ENCODE measurements at places on chromosomes 11 and 22.

DNA sequence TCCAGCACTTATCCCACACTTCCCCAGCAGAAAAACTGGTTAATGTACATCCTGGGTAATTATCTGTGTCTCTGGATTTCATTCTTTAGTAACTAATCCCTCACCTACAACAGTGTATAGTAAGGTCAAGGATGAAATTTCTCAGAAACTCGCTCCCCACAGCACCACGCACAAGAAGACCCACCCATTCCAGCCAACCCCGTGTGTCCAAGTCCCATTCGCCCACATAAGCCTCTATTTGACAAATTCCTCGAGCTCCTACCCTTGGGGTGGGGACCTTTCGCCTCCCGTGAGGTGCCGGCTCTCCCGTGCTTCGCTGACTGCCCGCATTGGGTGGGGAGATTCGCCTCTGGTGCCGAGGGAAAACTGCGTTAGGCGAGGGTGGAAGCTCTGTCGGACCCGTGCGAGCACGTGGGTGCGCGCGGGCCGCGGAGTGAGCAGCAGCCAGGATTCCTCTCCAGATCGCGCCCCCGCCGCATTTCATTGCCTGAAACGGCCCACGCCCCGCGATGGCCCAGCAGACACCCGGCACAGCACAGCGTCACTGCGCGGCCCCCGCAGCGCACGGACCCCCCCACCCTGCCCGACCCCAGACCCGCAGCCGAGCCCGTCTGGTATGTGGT, 866 bp downstream of the EXPH5 start:
- no peak for DNase-seq

GRCh38 chr11:122343210-122343609, 227.2 kb upstream of the BLID start:
- peak; percentile 75 for DNase-seq

DNA sequence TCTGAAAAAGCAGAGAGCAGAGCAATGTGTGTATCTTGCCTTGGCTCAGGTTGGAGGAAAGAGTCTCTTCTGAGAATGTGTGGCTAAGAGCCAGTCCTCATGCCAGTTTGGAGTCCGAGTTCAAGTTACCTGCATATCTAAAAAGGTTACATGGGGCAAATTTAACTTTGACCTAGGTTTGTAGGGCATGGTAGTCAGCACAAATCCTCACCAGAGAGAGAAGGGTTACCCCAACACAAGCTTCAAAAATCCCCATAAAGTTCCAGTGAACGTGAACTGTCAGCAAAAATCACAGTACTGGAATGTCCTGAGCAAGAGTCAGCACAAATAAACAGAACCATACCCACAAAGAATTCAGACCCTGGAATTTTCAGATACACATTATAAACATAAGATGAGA, 13.8 kb downstream of the SDHD start:
- DNase-seq: no peak

- DNase-seq: no peak
Observed at GRCh38 chr11:9351321-9351881, 33.1 kb upstream of the IPO7 start.

DNA sequence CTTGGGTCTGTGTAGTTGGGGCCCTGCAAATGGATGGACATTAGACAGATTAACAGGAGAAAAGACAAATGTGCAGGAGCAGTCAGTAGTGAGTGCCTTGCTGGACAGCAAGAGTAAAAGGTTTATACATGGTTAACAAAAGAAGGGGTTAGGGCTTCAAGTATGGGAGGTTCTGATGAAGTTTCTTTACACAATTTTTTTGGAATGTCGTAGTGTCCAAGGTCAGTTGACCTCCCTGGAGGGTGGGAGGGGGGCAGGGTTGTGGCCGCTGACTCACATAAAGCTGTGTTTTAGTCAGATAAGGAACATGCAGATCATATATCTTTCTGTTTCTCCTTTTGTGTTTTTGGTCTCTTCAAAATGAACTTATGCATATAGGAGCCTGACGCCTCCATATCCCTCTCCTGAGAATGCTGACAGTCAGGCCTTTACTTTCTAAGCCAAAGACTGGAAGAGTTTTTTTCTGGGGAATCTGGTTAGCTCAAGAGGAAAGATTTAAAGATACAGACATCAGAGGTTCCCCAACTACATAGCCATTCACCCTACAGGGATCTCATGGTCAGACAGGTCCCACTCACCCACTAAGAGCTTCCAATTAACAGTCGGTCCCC, 134.3 kb downstream of the NECTIN1 start:
- no peak for DNase-seq

- DNase-seq: no peak
Observed at GRCh38 chr11:126115816-126116331, 53.2 kb upstream of the CDON start.

DNA sequence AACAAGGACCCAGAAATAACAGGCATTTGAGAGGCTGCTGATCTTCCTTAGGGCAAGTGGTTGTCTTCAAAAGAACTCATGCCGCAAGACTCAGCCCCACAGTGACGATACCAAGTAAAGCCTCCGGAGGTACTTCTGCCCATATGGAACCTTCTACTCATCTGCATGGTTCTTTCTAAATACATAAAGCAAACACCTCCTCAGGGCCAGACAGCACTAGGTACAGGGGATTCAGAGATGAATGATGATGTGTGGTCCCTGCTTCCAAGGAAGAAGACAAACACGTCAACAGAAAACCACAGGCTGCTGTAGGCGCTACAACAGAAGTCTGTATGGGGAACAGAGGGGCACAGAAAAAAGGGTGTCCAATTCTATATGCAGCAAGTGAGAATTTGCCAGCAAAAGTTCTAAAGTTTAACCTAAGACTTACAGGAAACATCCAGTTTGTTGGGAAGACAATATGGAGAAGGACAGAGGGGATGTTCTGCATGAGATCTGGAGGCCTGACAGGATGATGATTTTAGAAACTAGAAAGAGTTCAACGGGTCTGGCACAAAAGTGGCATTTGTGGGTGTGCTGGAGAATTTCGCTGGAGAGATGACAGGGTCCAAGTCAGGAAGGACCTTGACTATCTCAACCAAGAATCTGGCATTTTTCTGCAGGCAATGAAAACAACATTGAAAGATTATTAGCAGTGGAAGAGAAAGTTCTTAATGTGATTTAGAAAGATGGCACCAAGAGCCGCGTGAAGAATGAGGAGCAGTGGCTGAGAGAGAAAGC, 23.7 kb downstream of the JAML start:
- DNase-seq: no peak

DNA sequence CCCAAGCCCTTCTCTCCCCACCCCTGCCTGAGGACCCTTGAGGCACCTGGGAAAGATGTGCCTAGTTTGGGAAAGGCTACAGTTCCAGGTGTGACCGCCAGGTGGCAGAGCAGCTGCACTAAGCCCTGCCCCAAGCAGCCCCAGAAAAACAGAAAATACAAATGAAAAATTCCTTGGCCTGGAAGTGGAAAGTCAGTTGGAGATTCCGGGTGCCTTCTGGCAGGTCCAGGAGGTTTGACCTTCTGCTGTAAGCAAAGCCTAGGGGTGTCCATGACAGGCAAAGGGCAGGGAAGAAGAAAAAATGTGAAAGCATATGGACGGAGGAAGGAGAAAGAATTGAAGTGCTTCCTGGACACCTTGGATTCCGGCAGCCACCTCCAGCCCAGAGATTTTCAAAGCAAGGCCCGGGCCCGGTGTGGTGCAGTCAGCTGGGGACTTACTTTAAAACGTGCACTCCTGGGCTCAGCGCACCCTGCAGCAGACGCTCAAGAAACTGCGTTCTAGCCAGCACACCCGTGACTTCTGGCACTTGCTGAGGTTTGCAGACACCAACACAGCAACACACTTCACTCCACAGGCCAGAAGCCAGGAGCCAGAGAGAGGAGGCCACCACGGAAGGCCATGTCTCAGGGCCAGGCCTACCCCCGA, 37.3 kb upstream of the SLC22A12 start:
- no peak for DNase-seq

- no peak for DNase-seq
Observed at GRCh38 chr22:39139933-39140332, 12.5 kb downstream of the CBX7 start.

GRCh38 chr22:49765091-49765771, 62.4 kb downstream of the BRD1 start:
- DNase-seq: no peak

GRCh38 chr22:42275970-42276369, 5.5 kb upstream of the TCF20 start:
- DNase-seq: no peak

DNA sequence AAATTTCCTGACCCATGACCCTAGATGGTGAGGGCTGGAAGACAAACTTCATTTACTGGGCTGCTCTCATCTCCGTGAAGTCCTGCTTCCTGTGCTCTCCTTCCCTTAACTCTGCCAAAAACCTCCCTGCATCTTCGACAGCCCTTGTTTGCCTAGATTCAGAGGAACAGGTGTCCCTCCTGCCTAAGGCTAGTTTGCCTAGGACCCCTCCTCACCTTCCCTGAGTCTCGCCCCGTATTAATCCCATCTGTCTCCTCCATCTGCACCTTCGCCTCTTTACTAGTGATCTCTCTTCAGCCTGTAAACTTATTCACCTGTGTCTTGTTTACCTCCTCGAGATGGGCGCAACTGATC, 33.1 kb downstream of the EIF3F start:
- DNase-seq: no peak

DNA sequence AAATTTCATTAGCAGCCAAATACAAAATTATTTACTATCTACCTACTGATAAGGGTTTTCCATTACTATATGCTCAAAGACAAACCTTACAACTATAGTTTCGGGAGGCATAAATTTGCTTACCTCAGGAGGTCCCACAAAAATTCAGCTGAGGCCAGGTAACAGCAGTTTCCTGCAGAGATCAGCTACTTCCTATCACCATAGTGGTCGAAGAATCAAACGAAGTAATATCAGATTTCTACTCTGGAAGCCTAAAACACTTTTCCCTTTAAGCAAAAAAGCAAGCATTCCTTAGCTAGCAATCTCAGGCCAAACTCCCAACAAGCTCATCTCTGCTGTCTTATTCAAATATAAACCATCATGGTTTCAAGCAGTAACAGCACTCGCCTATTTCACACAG, 3.1 kb downstream of the NAP1L4 start:
- no peak for DNase-seq

GRCh38 chr11:11786234-11786633, 55.5 kb upstream of the USP47 start:
- DNase-seq: no peak

DNA sequence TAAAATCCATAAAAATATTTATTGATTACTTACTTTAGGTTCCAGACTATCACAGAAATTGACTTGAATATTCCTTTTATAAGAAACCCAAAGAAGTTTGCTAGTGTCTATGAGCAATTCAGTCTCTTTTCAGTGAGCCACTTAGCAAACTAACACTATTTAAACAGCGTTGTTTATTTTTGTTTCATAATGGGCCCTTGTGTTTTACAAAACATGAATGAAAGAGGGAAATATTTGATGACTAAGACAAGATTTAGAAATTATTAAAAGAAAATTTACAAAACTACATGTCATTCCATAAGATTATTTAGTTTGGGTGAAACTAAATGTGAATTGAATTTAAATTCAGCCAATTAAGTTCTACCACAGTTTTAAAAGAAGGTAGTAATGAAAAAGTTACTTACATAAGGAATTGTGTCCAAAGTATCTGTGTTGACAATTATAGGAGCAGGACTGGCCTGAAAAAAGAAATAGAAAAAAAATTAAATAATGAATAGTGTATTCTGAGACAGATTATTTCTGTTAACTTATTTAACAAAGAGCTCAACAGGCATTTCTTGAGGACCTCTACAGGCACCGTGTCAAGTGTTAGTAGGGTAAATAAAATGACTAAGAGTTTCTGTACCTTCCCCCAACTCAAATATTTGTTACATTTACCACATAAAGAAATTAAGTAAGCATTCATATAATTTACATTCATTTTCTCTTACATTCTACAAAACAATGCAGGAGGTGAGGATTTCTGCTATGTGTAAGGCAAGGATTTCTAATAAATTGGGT, 964.9 kb upstream of the CCDC90B start:
- DNase-seq: no peak

DNA sequence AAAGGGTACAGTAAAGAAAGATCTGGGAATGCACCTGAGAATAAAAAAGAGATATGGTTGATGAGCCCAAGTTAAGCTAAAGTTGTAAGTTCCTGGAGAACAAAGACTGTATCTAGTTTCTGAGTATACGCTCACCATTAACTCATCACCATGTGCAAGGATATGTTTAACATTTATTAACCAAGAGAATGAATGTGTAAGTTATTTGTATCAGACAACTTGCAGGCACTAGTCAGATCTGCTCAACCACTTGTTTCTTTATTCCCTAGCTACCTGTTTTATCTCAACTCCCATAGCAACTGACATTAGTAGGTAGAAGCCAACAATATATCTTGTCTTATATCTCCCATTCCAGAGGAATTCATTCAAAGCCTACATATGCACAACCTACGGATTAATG, 74.9 kb upstream of the KCNA4 start:
- DNase-seq: no peak

- no peak for DNase-seq
Observed at GRCh38 chr22:38347944-38348750, 30.9 kb upstream of the CSNK1E start.

GRCh38 chr11:115893461-115894099, 389.4 kb upstream of the CADM1 start:
- DNase-seq: peak; percentile 13

GRCh38 chr22:44366372-44367300, 53.9 kb upstream of the SHISAL1 start:
- no peak for DNase-seq

GRCh38 chr11:75145196-75145971, 5.5 kb upstream of the SLCO2B1 start:
- no peak for DNase-seq

- no peak for DNase-seq
Observed at GRCh38 chr11:63534895-63535461, 1.6 kb upstream of the PLAAT4 start.

- peak; percentile 80 for DNase-seq
Observed at GRCh38 chr11:86041975-86042378, 26.9 kb downstream of the PICALM start.

GRCh38 chr11:102071497-102072472, 24.5 kb downstream of the CFAP300 start:
- DNase-seq: no peak

GRCh38 chr11:111978028-111978771, 41.1 kb downstream of the DIXDC1 start:
- DNase-seq: peak; percentile 30

- no peak for DNase-seq
Observed at GRCh38 chr11:105245781-105246315, 106.3 kb upstream of the CARD18 start.
